ENCODE measurements at places on chromosomes 4 and X.
A peak's percentile ranks its signal among the peaks of the same experiment; 100 is the strongest.

- DNase-seq = no peak
Observed at GRCh38 chr4:3729188-3729881, 36.9 kb upstream of the ADRA2C start.

- peak; percentile 87 for DNase-seq
Observed at GRCh38 chr4:42048394-42048793, 58.1 kb downstream of the SLC30A9 start.

DNA sequence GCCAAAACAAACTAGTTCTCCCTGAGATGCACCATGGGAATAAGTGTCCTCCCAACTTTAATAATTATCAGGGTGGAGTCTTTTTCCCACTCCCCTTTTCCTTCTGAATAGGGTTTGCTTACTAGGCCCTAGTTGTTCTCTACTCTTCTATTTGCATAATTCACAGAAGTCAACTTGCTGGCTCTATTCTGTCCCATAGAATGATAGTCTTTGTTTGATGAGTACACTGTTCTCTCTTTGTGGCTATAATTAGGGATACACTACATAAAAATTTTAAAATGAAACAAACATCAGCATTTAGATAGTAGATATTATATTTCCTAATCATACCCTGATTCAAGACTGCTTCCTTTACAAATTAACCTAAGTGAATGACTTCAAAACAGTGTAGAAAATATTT is 10.3 kb downstream of the PDHA2 start:
- DNase-seq = no peak

- no peak for DNase-seq
Observed at GRCh38 chrX:119505945-119506344, 37.7 kb downstream of the SLC25A5 start.

- DNase-seq = no peak
Observed at GRCh38 chr4:103307453-103308247, 109.5 kb upstream of the CENPE start.

GRCh38 chr4:169446824-169447223 is 165.6 kb downstream of the NEK1 start:
- DNase-seq = no peak

Measured in amniotic epithelial cell (primary cell).